GM12865 (cell line): ENCODE measurements at places on chromosomes 3 and 15.

DNA sequence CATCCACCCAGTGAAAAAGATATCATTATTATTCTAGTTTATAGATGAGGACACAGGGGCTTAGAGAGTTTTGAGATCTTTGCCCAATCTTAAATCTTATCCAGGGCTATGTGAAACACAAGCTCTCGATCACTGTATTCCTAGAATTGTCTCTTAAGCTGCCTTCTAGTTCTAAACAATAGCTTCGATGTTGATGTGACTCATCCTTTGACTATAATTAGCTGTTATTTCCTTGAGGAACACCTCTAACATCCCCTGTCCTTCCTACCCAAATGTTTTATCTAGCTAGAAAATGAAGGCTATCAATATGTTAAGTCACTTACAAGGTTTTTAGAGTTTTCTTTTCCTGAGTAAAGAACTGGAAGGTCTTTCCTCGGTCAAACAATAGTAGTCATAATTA is 83.1 kb upstream of the STAC start:
- DNase-seq: no peak

GRCh38 chr3:189734061-189734460 is 102.9 kb downstream of the TP63 start:
- DNase-seq: no peak

GRCh38 chr3:119304201-119304713 is 10.1 kb downstream of the ARHGAP31 start:
- no peak for DNase-seq

GRCh38 chr3:129119365-129120100 is 2.1 kb downstream of the RAB43 start:
- DNase-seq: no peak

GRCh38 chr15:86645925-86646500 is 566.3 kb downstream of the AGBL1 start:
- DNase-seq: no peak

- no peak for DNase-seq
Measured at GRCh38 chr15:90701880-90702630, 15.1 kb upstream of the BLM start.

DNA sequence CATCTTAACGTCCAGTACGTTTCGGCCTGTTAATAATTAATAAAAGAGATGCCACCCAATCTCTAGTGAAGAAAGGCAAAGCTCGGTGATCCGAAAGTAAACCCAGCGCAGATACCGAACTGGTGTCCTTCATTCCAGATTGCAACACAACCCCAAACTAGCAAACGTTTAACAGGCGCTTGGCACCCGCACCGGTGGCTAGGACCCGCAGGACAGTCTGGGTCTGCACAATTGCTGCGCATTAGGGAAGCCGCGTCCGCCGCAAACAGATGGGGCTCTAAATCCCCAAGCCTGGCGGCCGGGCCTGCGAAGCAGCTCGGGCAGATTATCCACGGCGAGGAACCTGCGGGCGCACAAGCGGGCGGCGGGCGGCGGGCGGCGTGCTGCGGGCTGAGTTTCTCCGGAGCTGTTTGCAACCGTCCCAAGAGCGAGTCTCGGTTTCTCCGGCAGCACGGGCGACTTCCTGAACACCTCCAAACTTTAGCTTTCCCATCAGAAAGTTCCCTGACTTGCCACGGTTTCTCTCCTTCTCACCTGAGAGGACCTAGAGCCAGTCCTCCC is 112.1 kb upstream of the ICE2 start:
- peak; percentile 67 for DNase-seq

DNA sequence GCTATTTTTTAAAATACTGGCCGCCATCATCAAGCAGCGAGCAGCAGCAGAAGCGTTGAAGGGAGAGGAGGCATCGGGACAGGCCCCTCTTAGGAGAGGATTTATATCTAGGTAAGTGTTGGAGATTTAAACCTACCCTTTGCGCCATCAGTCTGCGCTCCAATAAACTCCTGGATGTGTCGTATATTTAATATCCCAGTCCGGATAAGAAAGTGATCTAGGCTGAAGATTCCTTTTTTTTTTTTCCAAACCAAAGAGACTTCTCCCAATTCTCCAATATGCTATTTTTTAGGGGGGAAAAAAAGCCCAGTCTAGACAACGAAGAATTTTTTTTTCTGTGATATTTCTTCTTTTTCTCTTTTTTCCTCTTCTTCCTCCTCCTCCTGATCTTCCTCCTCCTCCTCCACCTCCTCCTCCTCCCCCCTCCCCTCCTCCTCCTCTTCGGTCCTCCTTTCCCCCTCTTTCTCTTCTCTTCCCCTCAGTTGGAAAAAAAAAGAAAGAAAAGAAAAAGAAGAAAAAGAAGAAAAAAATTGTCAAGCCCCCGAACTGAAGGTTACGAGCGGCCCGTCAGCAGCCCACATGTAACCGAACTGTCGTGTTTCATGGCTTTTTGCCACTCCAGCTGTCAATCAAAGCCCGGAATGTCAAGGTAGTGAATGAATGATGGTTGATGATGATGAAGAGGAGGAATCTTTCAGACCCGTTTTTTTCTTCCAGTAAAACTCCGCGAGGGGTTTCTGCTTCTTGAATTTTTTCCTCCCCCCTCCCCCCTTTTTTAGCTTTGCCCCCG is 835 bp downstream of the MEIS2 start:
- DNase-seq: peak; percentile 74

DNA sequence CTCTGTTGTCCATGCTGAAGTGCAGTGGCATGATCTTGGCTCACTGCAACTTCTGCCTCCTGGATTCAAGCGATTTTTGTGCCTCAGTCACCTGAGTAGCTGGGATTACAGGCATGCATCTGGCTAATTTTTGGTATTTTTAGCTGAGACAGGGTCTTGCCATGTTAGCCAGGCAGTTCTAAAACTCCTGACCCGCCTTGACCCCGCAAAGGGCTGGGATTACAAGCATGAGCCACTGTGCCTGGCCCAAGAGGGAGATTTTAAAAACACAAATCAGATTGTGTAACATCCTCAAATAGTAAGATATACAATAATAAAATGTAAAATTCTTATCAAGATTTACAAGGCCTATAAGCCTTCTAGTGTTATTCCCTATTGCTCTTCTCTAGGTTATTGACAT is 62.5 kb upstream of the PHLDB2 start:
- DNase-seq: no peak

- no peak for DNase-seq
Measured at GRCh38 chr3:180563406-180563805, 38.6 kb upstream of the TTC14 start.
